ENCODE measurements at places on chromosomes 4 and X.

DNA sequence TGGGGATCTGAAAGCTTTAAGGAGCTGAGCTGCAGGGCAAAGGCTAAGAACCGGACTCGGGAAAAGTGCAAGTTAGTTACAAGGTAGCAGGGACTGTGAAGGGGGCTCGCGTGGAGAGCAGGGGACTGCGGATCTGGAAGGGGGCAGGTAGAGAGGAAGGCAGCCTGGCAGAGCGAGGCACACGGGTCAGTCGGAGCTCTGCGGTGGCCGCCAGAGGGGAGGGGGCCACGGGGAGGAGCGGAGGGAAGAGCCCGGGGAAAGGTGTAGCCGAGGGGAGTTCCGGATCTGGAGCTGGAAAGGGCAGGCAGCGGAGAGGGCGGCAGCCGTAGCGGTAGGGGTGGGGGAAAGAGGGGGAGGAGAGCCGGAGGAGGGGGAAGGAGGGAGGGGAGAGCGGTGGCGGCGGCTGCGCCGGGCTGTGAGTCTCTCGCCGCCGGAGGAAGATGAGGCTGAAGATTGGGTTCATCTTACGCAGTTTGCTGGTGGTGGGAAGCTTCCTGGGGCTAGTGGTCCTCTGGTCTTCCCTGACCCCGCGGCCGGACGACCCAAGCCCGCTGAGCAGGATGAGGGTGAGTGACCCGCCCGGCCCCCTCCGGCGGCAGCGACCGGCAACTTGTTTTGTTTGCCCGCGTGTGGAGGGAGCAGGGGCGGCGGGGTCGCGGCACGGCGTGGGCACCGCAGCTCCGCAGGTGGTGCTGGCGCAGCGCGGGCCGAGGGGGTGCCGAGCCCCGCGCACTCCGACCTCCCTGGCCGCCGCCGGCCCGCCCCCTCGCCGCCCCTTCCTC is at the start of gene GALNT7:
Gene GALNT7 (plus strand): TSS at position 416 of the 782 bp plus-strand sequence. CDS start 25 bp downstream, at position 441.
- DNase-seq: no peak

- no peak for DNase-seq
These were observed 9.8 kb downstream of the LAMP2 start for GRCh38 chrX:120459309-120459708.

- DNase-seq: no peak
These were observed 180.8 kb upstream of the ANXA3 start for GRCh38 chr4:78370631-78371372.

- no peak for DNase-seq
These were observed 37.5 kb downstream of the ARHGAP10 start for GRCh38 chr4:147769386-147769785.

- no peak for DNase-seq
These were observed 650.2 kb downstream of the ZNF674 start for GRCh38 chrX:45894864-45895645.

DNA sequence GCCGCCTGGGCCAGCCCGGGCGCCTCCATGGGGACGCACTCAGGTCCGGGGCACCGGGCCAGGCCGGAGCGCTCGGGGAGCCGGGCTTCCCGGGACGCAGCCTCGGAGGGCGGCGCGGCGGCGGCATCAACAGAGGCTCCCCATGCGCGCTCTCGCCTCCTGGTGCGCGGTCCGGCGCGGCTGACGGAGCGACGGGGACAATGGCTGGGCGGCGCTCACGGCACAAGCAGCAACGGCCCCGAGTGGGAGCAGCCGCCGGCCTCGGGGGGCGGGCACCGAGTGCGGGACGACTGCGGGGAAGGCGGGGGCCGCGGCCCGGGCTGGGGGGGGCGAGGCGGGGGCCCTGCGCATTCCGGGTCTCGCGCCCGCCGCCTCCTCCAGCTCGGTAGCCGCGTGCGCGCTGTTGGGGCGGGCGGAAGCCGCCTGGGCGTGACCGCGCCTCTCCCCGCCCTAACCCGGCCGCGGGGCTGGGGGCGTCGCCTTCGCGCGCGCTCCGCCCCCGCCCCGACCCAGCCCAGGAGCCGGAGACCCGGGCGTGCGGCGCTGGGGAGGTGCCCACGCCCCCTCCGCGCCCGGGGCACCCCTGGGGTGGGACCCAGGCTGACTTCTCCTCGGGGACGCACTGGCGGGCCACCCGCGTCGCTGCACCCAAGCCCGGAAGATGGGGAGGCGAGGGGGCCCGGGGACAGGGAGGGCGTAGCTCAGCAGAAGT is at the start of gene PRKX:
Gene PRKX (minus strand): TSS at position 425 of the 712 bp plus-strand sequence. CDS start 396 bp downstream, at position 29.
- DNase-seq: no peak

DNA sequence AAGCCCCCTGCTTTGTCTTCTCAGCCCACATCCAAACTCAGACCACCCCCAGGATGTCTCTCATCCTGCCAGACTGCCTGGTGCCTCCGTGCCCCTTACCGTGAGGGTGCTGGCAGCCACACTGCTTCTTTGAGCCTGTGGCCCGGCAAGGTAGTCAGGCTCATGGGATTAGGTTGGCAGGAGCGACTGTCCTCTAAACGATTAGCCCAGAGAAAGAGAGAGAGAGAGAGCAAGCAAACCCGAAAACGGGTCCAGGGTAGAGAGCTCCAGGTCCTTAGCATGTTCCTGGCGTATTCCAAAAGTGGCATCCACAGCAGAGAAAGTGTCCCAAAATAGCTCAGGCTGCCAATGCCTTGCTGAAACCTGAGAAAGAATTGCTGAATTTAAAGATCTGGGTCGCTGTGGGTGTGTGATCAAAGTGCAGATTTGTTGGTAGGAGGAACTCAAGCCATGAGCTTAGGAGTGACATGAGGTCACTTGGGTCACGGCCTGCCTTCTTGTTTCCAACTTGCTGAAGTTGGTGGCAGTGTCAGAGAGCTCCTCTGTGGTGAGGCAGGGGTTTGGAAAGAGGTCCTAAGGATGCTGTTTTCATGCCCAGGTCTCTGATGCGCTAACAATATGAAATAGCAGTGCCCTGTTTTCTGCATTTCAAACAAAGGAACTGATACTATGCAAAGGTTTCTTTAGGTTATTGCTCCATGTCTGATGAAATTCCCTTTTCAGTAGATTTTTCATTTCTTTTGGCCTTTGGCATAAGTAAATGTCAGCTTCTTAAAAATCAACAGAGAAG is 81.6 kb downstream of the RTL9 start:
- DNase-seq: no peak

DNA sequence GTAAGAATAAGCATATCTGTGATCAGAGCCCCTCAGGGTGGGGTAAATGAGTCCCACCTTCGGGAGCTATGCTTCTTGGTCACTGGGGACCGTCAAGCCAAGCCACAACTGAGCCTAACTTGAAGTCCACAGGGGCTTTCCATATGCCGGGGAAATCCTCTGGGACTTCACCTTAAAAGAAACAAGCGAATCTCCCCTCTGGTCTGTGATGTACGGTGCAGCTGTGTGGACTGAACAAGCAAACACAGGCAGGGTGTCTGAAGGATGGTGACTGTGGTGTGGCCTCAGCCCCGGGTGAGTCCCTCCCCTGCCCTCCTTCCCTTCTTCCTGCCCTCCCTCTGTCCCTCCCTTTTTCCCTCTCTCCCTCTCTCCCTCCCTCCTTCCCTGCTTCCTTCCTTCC is 29.7 kb upstream of the PPP2R2C start:
- DNase-seq: no peak

DNA sequence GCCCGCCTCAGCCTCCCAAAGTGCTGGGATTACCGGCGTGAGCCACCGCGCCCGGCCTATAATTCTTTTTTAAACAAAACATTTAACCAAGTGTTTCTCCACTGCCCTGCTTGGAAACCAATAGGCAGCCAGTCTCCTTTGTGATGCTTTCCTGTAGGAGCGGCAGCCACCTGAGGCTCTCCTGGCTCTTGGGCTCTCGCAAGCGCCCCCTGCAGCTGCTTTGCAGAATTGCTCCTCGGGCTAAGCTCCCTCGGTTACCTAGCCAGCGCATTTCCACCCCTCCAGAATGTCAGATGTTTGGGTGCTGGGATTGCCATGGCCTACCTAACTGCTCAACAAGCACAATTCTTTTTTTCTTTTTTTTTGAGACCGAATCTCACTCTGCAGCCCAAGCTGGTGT is 7.7 kb downstream of the S100P start:
- DNase-seq: no peak
